Central memory CD4-positive, alpha-beta T cell (primary cell): ENCODE measurements at places on chromosomes 2 and 18.

- DNase-seq: no peak
These were observed 183.4 kb upstream of the FOSL2 start for GRCh38 chr2:28209261-28209691.

- DNase-seq: no peak
These were observed 118.8 kb downstream of the ZNF532 start for GRCh38 chr18:58983260-58984155.

GRCh38 chr18:48826271-48826670 lies 124.5 kb downstream of the SMAD7 start:
- no peak for DNase-seq

GRCh38 chr2:182545420-182546167 lies 118.8 kb upstream of the PDE1A start:
- DNase-seq: no peak

GRCh38 chr2:10370390-10370789 lies 67.7 kb downstream of the HPCAL1 start:
- DNase-seq: no peak

- no peak for DNase-seq
These were observed 154.4 kb upstream of the ACAA2 start for GRCh38 chr18:49967636-49968313.

DNA sequence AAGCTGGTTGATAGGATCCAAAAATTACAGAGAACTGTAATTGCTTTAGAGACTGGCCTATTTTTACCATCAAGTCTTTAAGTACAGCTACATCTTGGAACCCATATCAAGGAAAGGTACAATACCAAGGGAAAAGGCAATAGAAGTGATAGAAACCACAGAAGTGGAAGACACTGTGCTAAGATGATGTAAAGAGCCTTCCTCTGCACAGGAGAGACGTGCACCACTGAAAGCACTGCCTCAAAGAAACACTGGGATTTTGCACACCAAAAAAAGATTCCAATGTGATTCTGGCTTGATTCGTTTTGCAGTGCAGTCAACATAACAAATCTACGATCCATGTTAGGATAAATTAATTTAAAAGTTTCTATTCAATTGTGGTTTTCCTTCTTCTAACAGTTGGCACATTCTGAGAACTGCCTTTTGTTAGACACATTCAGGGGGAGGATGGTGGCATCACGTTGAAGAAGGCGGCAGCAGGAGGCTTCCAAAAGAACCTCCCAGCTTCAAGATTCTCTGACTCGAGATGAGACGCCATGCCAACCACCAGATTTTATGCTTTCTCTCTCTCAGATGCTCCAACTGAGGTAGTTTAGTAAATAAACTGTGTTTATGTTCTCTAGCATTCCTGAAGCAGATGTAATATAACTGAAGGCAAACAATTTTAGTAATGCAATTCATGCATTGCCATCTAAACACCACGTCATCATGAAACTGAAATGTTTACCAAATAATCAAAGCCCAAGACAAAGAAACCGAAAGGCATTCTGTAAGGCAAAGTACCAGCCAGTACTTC lies 102.9 kb downstream of the BCL2 start:
- peak; percentile 40 for DNase-seq

- DNase-seq: no peak
These were observed 99.5 kb upstream of the LMAN1 start for GRCh38 chr18:59458575-59458974.

GRCh38 chr18:44736664-44737380 lies 56.1 kb downstream of the SETBP1 start:
- no peak for DNase-seq

DNA sequence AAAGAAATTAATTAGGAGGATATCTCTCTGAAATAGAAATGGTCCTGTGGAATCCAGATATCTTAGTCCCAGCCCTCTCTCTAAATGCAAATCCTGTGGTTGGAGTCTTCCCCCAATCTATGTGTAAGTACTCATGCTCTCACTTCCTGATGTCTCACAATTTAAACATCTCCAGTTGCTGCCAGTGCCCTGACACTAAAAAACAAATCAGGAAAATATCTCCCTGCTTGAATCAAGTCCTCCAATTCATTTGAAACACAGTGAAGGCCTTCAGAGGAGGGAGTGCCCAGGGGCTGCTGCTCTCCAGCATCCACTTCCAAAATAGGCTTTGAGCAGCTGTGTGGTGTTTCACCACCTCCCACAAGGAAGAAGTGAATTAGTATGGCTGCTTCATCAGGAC lies 413.8 kb downstream of the RAD51AP2 start:
- DNase-seq: no peak

DNA sequence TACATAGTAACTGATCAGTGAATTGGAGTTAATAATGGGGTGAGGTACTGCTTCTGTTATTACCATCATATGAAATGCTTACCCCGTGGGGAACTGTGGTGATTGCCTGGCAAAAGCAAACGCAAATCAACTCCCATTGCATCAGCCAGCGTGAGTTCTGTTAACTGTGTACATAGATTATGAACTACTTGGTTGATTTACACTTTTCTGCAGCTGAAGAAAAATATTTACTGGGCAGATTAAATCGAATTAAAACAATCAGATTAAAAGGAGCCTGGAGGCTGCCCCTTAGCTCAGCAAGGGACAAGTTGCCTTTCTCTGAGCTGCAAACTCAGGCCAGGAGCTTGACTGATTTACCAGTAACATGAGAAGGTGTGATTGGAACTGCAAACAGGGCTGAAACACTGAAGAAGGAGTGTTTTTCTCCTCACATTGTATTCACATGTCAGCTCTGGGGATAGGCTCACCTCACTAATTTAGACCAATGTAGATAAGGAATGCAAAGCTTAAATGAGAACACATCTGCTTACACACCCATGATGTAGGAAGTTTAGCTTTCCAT lies 220.1 kb downstream of the OSR1 start:
- DNase-seq: no peak

DNA sequence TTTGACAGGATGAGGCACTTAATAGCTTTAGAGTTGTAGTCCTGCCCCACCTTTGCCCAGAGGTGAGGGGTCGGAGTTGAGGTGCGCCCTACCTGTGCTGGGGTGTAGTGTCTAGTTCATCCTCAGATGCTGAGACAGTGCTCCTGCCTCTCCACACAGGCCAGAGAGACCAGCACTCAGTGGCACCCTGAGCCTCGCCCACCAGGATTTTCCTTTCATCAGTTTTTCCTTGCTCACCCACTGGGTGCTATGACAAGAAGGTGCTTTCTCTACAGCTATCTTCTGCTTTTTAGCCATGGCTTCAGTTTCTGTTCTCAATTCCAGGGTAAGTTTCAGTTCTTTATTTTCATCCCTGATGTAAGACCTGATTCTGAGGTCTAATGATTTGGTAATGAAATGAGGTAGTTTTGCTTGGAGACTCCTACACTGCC lies 16.8 kb upstream of the TMEM131 start:
- DNase-seq: no peak

DNA sequence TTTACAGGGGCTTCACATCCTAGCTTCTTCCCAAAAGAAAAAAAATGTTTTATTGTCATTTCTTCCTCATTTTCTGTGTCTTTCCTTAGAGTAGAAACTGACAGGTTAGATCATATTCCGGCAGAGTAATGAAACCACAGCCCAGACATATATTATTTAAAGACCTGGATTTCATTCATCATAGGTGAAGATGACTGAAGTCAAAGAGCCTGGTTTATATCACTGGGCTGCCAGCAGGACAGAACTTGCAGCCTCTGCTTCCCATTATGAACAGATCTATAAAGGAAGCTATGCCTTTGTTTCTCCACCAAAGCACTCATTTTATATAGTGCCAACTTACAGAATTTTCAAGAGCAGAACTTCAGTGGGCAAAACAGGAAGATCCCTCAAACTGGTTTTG lies 137.9 kb downstream of the METTL4 start:
- no peak for DNase-seq

DNA sequence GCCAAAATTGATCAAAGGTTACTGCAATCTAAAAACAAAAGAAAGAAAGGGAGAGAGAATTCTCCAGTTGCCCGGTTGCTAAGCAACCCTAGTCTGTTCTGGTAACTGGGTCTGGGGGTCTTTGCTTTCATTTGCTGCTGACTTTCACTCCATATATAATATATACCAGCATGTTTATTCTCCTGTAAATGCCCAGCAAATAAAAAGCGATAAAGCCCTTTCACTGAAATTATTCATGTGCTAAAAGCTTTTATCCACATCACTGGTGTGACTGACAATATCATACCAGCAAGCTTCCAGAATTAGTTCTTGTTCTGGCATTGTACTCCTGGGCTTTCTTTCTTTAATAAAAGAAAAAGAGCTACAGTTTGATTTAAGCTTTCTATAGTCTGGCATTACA lies 75.5 kb upstream of the ST8SIA3 start:
- DNase-seq: no peak

GRCh38 chr2:194545978-194546377 lies 1111.0 kb upstream of the SLC39A10 start:
- no peak for DNase-seq

DNA sequence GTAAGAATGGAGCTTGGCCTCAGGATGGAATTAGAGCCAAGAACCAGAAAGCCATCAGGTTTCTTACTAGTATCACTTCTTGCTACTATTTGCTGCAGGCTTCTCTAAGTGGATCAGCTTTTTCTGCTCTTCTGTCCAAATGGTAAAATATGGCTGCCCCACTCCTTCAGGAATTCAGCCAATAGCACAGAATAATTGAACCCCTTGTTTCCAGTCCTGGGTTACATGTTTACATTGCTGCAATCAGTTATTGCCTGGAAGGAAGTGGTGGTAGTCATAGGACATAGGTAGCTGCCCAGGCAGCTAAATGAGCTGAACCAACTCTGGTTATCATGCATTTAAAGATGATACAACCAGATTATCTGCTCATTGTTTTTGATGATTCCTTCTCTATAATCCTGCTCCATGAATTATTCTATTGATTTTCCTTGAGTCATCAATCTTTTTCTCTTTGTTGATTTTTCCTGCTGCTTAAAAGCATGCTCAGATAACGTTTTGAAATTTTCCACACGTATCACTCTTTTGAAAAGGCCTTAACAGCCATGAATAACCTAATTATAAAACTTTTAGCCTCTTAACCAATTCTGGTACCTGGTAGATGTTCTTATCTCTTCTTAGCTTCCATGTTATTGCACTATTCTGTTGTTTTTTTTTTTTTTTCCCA lies 12.6 kb downstream of the AGPS start:
- DNase-seq: no peak

- DNase-seq: no peak
These were observed 302.8 kb downstream of the NCKAP5 start for GRCh38 chr2:133265432-133265949.

DNA sequence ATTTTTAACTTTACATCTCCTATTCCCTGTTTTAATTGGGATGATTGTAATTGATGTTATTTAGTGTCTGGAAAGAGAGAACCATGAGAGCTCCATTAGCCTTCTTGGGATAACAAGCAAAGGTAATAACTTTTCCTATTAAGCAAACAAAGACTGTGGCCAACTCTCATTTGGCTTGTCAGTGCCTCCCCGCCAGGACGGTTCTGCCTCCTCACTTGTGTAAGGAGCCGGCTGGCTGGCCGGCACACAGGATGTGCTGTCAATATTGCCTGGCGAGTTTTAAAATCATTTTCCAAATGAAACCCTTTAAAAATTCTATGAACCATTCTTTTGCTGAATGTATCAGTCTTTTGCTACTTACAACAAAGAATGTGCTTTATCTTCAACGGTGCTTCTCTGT lies 898.3 kb downstream of the CPS1 start:
- DNase-seq: no peak

DNA sequence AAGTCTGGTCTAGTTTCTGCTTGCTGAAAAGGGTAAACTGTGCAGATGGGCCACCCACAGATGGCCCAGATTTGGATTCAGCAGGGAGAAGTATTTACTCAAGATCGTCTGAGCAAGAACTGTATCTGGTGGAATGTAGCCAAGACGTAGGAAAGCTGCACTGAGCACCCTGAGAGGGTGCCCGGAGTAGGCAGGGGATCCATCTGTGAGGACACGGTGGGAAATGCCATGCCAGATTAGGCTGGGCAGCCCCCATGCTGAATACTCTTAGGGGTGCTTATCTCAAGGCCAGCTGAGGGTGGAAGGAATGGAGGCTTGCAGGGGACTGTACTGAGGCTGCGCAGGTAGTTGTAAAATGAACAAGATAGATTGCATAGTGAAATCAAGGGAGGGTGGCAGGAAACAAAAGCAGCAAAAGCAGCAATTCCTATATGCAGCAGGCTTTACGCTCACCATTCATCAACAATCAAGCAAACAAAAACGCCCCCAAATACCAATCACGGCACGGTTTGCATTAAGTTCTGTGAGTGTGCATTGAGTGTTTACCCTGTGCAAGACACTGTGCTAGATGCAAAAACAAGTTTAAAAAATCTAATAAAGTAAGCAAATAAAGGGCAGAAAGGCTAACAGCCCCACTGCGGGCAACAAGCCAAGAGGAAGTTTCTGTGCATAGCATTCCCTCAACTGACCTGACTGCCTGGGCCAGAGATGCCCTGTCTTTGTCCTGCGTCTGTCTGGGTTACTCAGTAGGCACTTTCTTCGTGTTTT lies 32.2 kb upstream of the LPIN2 start:
- no peak for DNase-seq

DNA sequence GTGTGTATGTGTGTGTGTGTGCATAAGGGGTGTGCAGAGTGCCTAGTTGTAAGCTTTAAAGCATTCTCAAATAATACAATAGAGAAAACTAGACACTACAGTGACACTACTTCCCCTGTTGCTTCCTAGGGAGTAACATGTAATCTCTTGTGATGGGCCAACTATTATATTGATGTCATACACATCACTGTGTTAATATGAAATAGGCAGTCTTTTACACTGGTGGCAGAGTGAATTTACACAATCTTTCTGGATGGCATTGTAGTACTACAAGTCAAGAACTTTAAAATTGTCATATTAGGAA lies 488.0 kb upstream of the ZEB2 start:
- no peak for DNase-seq

- no peak for DNase-seq
These were observed 131.6 kb downstream of the CDH2 start for GRCh38 chr18:28045176-28045810.

GRCh38 chr2:111938392-111938791 lies 40.0 kb downstream of the MERTK start:
- DNase-seq: no peak

- no peak for DNase-seq
These were observed 224.4 kb upstream of the MC4R start for GRCh38 chr18:60596928-60597327.

DNA sequence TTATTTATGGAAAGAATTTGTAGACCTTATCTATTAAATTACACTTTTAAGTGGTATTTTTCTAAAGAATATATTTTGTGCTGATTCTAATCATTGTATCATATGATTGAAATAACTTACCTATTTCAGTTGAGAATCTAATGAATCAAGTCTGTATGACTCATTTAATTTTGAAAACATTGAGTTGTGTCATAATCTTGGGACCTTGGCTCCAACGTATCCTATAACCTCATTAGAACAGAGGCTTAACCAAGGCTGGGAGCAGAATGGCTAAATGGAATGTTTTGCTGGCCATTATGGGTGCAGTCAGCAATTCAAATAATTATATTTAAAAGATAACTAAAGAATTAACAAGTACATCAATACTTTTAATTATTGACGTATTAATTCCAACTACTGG lies 19.6 kb upstream of the GULP1 start:
- DNase-seq: no peak
